Inflammatory macrophage treated with lipopolysaccharide for 4 hours (primary cell): ENCODE measurements at places on chromosomes 6 and 20.

DNA sequence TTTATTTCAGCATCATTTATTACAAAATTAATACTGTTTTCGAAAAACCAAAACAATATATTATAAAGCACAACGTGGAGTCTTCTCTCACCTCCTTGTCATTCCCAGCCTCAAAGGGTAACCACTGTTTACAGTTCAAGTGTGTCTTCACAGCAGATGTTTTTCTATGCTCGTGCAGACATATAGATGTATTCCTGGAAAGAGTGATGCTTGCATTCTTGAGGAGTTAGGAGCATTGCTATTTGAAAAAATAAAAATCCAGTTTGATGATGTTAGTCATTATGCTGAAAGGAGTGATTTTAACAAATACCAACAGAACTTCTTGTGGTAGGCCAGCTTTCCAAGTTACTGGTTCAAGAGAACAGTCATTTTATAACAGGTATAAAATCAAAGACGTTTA, 234.9 kb downstream of the BCKDHB start:
- no peak for DNase-seq

DNA sequence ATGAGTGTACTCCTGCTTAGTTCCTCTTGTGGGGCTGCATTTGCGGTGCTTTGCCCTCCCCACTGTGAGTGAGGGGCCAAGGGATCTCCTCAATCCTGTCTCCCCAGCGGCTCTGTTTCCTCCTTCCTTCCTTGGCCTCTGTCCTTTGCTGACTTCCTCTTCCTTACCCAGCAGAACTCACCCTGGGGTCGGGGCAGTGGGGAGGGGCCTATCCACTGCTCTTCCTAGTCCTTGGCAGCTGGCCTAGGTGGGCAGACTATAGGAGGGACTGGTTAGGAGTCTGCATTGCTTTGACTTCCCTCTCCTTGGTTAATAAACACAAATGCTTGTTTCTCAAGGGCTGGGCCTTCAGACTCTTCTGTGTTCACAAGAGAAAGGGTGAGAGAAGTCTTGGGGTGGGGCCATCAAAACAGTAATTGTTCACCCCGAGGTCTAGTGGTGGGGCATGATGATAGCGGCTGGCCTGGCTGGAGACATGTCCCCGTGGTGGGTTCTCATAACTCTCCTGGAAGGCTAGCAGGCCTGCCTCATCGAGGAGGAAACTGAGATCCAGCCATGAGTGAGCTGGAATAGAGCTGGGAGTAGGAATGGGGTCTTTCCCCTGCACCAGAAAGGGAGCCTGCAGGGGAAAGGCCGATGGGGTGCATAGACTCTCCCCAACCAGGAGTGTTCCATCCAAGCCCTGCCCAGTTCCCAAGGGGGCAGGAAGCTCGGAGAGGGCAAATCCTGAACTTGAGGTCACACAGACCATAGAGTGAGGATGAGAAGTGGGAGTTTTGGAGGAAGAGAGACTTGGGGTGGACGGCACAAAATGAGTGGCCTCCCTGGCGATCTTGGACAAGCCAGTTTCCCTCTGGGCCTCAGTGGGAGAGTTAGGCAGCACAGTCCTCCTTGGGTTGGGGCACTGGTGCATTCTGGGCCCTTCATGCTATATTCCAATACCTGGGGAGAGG, 12.7 kb downstream of the FAM110A start:
- no peak for DNase-seq

GRCh38 chr6:44072959-44073611, 54.2 kb downstream of the MRPL14 start:
- peak; percentile 81 for DNase-seq

DNA sequence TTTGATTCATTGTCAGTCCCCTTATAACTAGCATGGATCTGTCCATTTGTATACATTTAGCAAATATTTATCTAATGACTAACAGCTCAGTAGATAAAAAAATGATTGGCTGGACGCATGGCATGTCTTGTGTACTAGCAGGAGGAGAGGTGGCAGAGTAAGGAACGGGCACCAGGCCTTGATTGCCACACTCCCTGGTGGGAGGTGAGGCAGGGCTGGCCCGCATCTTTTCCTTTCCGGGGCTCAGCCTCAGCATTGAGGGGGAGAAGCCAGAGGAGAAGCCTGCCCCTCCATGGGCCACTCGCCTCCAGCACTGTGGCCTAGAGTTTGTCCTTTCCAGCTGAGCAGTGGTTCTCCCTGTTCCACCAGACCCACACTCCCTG, 84.9 kb upstream of the TMEM181 start:
- no peak for DNase-seq

DNA sequence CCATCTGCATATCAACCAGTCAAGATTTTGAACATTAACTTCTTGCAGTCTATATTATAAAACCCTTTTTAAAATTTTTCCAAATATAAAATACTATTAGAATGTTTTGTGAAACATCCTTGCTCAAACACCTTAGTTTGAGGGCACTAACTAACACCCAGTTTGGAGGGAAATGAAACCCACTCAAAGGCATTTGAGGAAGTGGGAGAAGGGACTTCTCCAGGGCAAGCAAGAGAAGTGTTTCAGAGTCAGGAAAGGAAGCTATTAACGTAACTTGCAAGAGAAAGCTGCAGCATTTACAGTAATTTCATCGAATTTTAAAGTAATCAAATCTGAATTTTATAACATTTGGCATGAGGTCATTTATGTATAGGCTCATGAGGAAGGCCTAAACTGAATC, 21.3 kb downstream of the MTFR2 start:
- peak; percentile 84 for DNase-seq

DNA sequence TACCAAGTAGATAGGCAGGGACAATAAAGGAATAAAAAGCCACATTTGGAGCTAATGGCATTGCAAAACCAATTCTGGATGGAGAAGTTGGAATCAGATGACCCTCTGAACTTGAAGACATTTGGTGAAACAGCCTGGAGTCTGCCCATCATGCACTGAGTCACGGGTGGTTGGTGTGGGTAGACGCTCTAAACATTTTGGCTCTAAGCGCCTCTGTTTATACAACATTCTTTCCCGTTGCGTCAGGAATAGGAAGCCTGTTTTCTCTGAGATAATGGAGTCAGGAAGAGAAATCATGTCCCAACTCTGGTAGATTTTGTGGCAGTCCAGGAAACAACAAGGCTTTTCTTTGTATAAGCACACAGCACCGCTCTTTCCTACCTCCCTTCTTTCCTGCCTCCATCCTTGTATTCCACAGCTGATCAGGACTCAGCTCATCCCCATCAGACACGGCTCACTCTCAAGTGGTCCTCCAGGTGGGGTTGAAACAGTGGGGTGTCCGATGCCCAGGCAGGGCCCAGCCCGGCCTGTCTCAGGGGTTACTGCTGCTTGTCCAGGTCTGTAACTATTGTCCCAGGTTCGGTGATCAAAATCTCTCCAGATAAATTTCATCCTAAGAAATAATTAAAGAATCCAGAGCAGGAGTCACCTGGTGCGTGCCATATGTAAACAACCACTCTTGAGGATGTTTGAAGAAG, 12.1 kb upstream of the RAMACL start:
- peak; percentile 93 for DNase-seq

- peak; percentile 65 for DNase-seq
Measured at GRCh38 chr6:45631396-45631795, 253.7 kb upstream of the SUPT3H start.

DNA sequence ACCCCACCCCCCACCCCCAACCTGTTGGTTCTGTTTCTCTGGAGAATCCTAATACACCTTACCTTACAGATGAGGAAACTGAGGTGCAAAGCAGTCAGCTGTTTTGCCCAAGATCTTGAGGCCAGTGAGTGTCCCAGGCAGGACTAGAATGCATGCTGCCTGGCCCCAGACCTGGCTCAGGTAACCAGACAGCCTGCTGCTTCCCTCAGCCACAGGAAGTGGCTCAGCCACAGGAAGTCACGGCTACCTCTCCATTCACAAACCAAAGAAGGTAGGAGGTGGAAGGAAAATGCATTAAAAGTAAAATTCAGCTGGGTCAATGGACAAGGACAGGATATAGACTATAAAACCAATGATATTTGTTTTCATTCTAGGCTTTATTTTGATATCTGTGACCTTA, 517.6 kb downstream of the CD83 start:
- no peak for DNase-seq

DNA sequence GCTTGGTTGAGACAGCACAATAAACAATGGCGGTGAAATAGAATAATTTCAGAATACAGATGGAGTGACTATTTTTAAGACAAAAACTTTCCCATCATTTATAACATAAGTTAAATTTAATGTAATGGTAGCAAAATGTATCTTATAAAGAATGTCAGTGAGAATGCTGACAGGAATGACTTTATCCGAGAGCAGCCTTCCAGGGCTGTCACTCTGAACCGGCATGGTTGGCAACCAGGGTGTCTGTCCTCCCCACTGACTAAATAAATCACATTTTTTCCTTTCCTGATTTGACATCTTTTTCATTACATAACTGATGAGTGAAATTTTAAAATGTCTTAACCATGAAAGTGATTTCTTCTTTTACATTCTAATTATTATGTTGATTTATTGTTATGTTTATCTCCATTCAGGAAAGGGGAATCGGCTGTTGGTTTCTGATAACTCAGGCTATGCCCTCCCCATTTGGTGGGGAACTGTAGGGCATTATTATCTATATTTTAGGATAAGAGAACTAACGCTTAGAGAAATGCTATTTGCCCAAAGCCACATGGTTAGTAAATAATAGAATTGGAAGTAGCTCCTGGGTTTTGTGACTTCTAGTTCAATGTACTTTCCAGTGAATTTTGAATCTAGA, 109.2 kb upstream of the OGFRL1 start:
- no peak for DNase-seq

DNA sequence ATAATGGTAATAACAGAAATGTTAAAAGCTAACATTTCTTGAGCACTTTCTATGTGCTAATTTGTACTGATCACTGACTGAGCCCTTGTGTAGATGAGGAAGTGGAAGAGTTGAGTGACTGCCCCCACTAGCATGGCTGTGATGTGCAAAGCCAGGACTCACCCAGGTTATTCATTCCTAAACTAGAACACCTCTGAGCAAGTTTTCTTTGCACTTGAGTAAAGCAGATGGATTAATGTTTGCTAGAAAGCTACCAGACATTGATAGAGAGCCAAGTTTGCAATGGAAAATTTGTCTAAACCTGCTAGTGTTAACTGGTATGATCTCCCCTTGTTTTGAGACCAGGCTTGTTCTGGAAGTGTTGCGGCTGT, 467.4 kb upstream of the PLCB4 start:
- DNase-seq, result peak; percentile 22

DNA sequence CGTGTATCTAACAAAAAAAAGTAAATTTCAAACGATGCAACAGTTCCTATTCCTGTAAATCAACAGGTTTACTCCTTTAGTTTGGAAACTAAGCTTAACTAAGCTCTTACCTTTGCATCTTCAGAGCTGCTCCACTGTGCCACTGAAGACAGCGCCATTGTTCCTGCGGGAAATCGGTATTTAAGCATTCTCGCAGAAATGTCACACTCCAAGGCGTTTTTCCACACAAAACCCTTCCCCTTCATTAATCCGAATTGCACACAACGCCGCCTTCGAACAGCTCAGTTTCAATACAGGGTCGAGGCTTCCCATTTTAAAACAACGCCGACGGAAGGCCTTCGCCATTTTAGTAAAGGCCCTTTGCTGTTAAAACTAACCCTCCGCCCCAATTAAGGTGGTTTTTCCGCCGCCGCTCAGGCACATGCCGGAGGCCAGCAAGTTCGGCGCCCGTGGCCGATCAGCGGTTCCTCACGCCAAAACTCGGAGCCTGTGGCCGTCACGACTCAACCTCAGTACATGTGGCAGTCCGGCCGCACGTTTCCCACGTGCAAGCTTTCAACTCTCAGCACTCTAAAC, 35.4 kb upstream of the SYNCRIP start:
- DNase-seq, result no peak

DNA sequence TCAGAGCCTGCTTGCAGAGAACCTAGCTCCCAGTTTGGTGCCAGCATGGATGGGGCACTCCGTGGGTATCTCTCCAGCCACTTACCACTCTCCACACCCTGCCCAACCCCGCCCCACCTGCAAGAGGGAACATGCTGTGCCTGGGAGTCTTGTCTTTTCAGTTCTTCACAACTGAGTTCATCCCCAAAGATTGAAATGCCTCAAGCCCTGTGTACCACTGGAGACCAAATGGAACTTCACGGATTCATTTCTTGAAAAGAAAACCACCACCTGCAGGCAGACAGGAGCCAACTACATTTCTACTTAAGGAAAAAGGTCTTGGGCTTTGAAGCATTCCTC, 50.1 kb downstream of the TRERF1 start:
- no peak for DNase-seq

- DNase-seq, result no peak
Measured at GRCh38 chr6:3405679-3406078, 51.2 kb downstream of the SLC22A23 start.

DNA sequence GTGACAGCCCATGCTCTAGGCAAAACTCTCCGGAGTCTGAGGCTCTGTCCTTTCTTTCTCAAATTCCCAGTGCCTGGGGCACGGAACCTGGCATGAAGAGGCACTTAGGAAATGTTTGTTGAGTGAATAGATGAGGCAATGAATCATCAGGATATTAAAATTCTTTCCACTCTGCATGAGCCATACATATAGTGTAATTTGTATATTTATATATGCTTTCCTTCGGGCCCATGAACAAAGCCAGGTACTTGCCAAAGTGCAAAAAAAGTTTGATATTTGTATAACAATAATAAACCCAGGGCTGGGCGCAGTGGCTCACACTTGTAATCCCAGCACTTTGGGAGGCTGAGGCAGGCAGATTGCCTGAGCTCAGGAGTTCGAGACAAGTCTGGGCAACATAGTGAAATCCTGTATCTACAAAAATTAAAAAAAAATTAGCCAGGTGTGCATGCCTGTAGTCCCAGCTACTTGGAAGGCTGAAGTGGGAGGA, 212.3 kb upstream of the ZNF217 start:
- DNase-seq, result no peak

- DNase-seq, result no peak
Measured at GRCh38 chr6:17679726-17680125, 27.0 kb downstream of the NUP153 start.

GRCh38 chr20:41052742-41053419, 24.3 kb downstream of the TOP1 start:
- DNase-seq, result no peak

- DNase-seq, result no peak
Measured at GRCh38 chr6:150026976-150027805, 1.9 kb upstream of the RAET1L start.

GRCh38 chr20:12702312-12702711, 306.5 kb upstream of the SPTLC3 start:
- no peak for DNase-seq

GRCh38 chr6:141541581-141542324, 591.0 kb upstream of the GJE1 start:
- DNase-seq, result no peak

DNA sequence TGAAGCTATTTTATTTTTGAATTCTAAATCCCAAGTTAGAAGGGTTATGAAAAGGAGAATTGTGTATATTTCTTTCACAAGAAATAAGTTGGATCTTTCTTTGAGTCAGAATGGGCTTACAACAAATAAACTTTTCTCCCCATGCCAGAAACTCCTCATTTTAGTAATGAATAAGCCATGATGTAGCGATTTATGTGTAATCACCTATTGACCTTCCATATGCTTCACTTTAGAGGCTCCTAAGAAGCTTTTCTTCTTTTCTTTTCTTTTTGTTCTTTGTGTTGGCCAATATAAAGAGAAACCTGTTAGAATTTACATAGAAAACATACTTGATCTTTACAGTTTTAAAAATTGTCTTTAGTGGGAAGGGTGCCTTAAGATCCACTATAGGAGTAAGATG, 370.2 kb downstream of the UTRN start:
- peak; percentile 29 for DNase-seq

GRCh38 chr6:25913741-25914140, 16.8 kb downstream of the SLC17A2 start:
- no peak for DNase-seq

GRCh38 chr20:4953881-4954280, 47.4 kb downstream of the SLC23A2 start:
- no peak for DNase-seq
